ENCODE measurements at places on chromosomes 5 and 9.

- DNase-seq, result no peak
These were observed 331.0 kb downstream of the GADD45G start for GRCh38 chr9:89935801-89936200.

- no peak for DNase-seq
These were observed 79.1 kb downstream of the LHFPL2 start for GRCh38 chr5:78569441-78569840.

- DNase-seq, result no peak
These were observed 29.2 kb downstream of the NR2F1 start for GRCh38 chr5:93611976-93612854.

DNA sequence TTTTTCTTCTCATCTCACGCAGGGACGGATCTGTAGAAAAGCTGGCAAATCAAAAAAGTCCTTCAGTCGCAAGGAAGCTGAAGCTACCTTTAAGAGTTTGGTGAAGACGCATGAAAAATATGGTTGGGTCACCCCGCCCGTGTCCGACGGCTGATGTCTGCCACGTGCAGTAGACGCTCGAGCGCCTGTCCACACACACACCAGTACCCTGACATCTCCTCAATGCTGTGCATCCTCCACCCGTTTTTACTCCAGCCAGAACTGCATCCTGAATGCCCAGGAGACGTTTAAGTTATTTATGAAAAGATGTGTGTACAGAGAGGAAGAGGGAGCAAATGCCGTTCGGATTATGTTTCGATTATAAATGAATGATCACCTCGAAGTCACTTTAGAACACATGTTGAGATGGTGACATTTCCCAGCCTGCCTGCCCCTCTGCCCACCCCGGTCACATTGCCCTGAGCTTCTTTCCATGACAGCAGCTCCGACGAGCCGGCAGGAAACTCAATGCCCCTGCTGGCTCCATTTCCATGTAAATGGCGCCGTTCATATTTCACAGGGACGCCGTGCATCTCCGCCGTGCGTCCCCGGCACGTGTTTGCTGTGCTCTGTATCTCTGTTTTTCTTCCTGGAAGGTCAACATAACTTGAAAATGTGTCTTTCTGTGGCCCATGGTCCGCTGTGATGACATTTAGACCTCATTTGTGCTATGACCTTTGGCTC is 42.7 kb downstream of the UBE2QL1 start:
- no peak for DNase-seq

DNA sequence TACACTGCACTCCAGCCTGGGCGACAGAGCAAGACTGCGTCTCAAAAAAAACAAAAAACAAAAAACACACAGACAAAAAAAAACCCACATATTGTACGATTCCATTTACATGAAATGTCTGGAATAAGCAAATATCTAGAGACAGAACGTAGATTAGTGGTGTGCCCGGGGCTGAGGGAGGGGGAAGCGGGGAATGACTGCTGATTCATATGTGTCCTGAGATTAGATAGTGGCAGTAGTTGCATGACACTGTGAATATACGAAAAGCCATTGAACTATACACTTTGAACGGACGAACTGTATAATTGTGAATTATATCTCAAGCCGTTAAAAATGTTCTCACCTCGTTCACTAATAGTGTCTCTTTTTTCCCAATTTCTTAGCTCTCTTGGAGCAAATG is 23.9 kb downstream of the FGF1 start:
- DNase-seq, result no peak

- DNase-seq, result no peak
These were observed 65.9 kb downstream of the PPARGC1B start for GRCh38 chr5:149796030-149796429.

- DNase-seq, result no peak
These were observed 9.9 kb downstream of the PLK2 start for GRCh38 chr5:58450018-58450417.

DNA sequence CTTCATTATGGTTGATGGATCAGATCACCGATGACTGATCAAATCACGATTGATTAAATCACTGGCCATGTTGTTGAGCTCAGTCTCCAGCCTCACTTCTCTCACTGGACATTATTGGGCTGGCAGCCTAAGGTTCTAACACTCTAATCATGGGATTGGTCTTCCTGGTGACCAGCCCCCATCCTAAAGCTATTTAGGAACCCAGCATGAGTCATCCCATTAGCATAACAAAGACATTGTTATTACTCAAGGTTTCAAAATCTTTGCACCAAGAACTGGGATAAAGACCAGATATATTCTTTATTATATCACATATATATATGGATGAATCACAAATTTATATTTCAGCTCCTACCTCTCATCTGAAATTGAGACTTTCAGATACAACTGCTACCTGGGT is 272.1 kb upstream of the IL12B start:
- DNase-seq, result no peak

GRCh38 chr5:113084402-113085083 is 107.9 kb downstream of the DCP2 start:
- DNase-seq, result no peak

GRCh38 chr5:41748631-41749030 is 121.6 kb downstream of the OXCT1 start:
- no peak for DNase-seq

- no peak for DNase-seq
These were observed 12.0 kb downstream of the GDF9 start for GRCh38 chr5:132854301-132854700.

- no peak for DNase-seq
These were observed 780.5 kb upstream of the CDH9 start for GRCh38 chr5:27818888-27819287.

DNA sequence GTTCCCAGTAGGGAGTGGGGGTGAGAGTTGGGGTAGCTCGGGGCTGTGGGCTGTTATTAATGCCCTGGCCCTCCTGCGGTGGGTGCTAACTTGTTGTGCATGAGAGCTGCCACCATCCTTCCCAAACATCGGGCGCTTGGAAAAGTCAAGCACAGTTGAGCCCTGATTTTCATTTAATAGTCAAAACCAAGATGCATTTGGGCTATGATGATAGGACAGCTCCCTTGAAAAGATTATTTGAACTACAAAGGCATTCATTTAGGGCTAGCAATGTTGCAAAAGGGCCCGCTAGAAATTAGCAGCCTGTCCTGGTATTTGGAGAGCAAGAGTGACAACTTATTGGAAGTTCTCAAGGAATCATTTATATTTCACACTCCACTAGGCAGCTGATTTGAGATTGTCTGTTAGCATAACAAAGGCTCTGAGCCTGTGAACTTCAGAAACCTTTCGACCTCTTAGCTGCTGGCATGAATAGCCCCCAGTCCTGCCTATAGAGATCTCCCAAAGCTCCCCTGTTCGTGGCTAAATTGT is 128.2 kb upstream of the TMEM161B start:
- no peak for DNase-seq

DNA sequence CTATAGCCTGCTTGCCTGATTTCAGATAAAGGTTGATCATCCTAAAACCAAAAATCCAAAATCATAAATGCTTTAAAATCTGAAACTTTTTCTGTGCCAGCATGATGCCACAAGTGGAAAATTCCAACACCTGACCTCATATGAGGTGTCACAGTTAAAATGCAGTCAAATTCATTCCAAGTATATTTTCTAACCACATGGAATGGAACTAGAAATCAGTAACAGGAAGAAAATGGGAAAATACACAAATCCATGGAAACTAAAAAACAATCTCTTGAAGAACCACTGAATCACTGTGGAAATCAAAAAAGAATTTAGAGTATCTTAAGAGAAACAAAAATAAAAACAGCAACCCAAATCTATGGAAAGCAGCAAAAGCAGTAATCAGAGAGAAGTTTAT is 297.5 kb upstream of the COX7C start:
- DNase-seq, result no peak

- no peak for DNase-seq
These were observed 52.1 kb downstream of the C6 start for GRCh38 chr5:41161271-41161670.

DNA sequence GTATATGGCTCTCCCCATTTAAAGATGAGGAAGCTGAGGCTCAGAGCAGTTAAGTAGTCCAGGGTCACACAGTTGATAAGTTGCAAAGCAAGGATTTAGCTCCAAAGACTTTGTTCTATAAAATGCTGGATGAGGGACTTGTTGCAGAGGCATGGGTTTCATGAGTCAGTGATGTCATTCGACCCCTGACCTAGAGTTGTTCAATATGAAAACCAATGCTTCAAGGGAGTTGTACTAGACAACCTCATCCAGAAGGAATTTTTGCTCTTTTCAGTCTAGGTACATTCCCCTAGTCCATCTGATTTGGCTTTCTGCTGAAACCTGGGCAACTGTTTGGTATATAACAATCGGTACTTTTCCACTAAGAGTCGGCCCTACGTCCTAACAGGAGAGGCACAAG is 550.4 kb downstream of the EBF1 start:
- no peak for DNase-seq

DNA sequence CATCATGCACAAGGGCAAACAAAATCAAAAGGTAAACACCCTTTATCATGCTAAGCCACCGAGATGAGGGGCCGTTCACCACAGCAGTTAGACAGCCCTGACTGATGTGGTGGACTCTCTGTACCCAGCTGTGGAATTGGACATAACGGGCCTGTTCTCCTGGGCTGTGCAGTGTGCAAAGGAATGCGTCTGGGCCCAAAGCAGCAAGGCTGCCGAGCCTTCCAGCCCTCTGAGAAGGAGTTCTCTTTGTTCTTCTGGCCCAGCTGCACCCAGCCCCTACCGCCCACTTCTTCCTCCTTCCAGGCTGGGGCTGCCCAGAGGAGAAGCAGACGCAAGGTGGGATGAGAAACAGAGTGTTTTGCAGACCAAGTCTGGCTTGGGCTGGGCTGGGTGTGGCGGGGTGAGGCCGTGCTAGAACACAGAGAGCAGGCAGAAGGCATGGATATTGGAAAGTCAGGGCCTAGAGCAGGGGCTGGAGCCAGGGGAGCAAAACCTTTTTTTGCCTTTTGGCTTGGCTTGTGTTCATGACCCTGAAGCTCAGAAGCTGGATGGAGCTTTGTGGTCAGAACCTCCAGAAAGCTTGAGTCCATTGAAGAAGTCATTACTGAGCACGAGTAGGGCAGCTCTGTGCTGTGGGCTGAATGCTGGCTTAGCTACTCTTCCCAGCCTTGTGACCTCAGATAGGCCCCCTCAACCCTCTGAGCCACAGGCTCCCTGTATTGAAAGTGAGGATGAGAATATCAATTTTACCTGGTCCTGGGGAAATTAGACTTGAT is 49.8 kb upstream of the SH3PXD2B start:
- no peak for DNase-seq

DNA sequence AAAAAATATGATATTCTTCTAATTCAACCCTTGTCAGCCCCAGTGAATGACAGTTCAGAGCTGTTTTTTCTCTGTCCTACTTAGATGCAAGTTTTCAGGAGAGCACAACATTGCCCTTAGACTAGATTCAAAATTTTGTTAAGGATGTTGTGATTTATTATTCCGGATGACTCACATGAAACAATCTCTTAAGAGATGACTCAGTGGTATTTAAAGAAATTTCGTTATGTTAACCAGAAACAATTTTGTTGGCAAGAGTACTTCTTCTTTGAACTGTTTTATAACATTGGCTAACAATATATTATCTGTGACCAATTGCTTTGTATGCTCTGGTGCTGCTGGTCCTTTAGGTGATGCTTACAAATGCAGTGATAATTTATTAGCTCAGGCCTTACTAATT is 132.0 kb downstream of the IZUMO3 start:
- DNase-seq, result no peak

- DNase-seq, result no peak
These were observed 60.2 kb downstream of the MLLT3 start for GRCh38 chr9:20562051-20562450.

- DNase-seq, result no peak
These were observed 23.9 kb downstream of the RIC1 start for GRCh38 chr9:5652821-5653220.

GRCh38 chr5:125298746-125299379 is 552.4 kb upstream of the ZNF608 start:
- DNase-seq, result no peak

- no peak for DNase-seq
These were observed 27.6 kb upstream of the ECM2 start for GRCh38 chr9:92563116-92564100.

DNA sequence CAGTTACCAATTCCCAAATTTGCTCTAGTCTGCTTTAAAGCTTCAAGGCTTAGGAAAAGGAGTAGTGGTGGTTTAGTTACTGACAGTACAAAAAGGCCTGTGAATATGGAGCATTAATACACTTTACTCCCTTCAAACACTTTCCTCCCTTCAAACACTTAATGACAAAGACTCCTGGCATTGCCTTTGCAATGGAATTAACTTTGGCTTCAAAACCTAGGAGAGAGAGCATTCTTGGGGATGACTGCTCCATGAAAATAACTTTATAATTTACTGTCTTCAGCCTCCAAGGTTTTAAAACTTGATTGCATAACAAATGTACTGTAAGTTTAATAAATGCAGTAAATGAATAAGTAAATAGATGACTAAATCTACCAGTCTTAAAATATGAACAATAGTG is 185.6 kb downstream of the TRPM3 start:
- no peak for DNase-seq

GRCh38 chr5:134521841-134522240 is 3.6 kb upstream of the JADE2 start:
- DNase-seq, result no peak

GRCh38 chr5:154302161-154302560 is 111.6 kb downstream of the GALNT10 start:
- no peak for DNase-seq

DNA sequence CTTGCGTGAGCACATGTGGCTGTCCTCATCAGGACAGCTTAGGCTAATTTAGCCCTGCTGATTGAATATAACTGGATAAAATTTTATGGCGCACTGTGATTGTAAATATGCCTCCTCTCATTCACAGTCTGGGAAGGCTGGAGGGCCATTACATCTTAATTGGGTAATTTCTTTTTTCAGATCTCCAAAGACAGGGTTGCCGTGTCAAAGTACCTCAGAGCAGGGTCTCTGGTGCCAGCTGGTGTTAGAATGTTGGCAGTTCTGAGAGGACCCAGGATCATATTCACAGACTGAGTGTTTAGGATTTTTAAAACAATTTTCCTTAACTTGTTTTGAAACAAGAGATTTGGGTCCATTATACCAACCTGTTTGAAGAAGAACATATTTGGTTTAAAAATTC is 455.7 kb upstream of the TLE4 start:
- DNase-seq, result no peak

DNA sequence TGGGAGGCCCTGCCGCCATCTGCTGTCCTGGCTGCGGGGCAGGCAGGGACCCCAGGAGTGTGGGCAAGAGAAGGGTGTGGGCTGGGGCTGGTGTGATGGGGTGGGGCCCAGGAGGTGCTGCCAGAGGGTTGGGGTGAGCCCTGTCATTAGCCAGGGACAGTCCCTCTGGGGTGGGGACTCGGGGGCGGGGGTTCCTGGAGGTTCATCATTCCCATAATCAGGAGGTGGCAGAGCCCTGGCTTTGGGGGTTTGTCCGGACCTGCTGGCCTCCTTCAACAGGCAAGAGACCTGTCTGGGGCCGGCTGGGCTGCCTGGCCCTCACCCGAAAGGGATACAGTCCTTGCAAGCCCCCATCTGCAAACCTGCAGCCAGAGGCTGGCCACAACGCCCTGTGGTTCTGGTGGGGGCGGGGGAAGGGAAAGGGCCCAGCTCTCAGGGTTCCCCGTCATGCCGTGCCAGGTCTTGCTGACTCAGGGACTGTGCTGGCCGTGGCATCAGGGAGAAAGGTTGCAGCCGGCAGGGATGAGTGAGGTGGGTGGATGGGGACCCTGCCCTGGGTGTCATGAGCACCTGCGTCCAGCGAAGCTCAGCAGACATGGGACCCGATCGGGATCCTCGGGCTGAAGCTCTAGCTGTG is 65.2 kb downstream of the MRPL36 start:
- no peak for DNase-seq

All from T-helper 1 cell (primary cell).